ENCODE measurements at places on chromosomes 12 and 14.

- DNase-seq = no peak
Observed at GRCh38 chr12:54704202-54704601, 56.0 kb upstream of the DCD start.

GRCh38 chr12:65364046-65364445 lies 85.6 kb downstream of the MSRB3 start:
- no peak for DNase-seq

DNA sequence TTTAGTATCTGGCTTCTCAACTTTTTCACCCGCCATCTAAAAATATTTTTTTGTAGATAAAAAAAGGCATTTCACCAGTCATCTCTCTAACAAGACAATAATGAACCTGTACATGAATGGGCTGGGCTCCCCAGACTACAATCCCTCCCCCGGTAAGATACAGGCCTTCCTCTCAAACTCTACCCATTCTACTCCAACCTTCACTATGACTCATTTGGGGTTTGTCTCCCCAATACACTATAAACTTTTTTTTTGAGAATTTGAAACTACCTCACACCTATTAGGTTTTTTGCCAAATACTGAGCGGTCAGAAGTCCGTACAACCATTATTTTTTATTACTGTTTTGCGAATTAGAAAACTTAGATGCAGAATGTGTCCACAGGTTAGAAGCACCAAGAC lies 784 bp downstream of the RPL6 start:
- DNase-seq = no peak

GRCh38 chr12:120939523-120939922 lies 35.4 kb upstream of the SPPL3 start:
- no peak for DNase-seq

GRCh38 chr14:49935526-49935925 lies 42.6 kb downstream of the ARF6 start:
- no peak for DNase-seq

DNA sequence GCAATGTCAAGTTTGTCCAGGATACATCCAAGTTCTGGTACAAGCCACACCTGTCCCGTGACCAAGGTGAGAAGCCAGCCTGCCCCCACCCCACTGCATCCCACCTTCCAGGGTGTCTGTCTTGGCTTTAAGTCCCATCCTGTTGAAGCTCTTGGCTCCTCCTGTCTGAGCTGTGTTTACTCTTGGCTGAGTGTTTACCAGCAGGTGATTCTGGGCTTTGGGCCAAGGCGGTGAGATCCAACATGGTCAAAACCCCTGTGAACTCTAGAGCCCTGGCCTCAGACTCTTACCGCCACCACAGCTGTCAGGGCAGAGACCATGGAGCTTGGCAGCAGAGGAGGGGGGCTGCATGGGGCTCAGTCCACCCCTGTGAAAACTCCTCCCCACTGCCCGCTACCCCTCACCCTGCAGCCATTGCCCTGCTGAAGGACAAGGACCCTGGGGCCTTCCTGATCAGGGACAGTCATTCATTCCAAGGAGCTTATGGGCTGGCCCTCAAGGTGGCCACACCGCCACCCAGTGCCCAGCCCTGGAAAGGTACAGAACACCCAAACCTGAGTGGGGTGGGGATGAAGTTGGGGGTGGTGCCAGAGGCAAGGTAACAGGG lies 11.6 kb downstream of the TNS2 start:
- peak; percentile 85 for DNase-seq

DNA sequence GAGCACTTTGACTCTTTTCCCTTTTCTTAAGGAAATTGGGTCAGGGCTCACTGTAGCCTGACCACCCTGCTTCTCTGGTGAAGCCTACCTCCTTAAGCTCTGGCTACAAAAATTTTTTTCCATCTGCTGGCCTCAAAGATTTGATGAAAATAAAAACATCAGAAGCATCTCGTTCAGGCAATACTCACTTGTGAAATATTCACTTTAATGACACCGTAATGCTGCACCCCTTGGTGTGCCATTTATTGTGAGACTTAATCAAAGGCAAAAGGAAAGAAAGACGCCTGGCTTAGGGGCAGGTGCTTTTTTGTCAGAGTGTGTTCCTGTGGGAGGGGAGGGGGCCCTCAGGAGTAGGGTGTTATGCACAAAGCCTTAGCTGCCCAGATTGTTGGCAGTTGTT lies 155.0 kb upstream of the TMPO start:
- no peak for DNase-seq

DNA sequence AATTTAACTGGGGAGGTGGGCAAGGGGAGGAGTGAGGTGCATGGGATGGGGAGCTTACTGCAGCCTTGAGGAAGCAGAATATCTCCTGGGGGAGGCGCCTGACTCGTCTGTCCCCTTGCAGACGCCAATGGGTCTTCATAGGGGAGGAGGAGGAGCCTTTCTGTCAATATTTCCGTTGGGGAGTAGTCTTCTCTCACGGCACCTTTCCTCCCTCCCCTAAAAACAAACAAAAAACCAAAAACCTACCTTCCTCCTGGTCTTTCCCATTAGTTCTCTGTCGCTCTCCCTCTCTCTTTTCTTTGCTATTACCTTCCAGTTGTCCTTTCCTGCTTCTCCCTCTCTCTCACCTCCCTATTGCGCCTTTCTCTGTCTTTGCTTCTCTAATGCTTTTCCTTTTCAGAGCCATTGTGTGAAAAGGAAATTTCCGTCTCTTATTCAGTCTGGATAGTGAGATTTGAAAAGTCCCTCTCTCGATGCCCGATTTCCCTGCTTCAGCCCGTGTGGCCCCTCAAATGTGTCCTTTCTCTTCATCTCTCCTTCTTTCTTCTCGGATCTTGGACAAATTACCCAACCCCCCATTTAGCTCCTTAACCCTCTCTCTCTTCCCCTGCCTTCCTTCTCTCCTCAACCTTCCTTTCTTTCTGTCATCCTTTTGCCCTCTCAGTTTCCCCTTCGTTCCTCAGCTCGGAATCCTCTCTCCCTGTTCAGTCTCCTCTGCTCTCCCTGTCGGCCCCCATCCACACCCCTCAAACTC lies 5.9 kb downstream of the GPR84 start:
- DNase-seq = no peak

GRCh38 chr12:54384591-54385041 lies at the start of gene ZNF385A:
TSS of gene ZNF385A (minus strand) at chr12:54384733. CDS start at chr12:54384514, 219 bp downstream.
- peak; percentile 45 for DNase-seq

GRCh38 chr12:13383379-13383778 lies 186.9 kb downstream of the EMP1 start:
- no peak for DNase-seq

DNA sequence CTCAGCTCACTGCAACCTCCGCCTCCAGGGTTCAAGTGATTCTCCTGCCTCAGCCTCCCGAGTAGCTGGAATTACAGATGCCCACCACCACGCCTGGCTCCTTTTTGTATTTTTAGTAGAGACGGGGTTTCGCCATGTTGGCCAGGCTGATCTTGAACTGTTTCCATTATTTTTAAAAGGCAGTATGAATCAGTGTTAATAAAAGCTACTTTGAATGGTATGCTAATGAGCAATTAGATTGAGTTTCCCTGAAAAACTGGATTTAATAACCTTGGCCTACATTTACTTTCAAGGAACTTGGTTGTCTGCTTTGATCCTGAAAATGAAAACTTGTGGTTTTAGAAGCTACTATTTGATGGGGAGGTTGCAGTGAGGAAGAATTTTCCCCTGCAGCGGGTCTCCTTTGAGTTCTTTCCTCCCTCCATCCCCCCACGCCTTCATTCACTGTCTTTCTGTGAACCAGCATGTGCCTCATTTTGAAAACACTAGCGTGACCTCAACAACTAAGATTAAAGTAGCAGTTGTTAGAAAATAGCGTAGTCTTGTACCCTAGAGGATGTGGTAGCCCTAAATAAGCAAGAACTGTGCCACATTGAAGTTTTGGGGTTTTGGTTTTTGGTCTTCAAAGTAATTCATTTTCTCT lies 17.8 kb upstream of the RPS6KA5 start:
- DNase-seq = no peak

- DNase-seq = no peak
Observed at GRCh38 chr12:106118-106591, 39.6 kb downstream of the IQSEC3 start.

- DNase-seq = no peak
Observed at GRCh38 chr14:49581209-49582112, 4.7 kb downstream of the RPS29 start.
